ENCODE measurements at places on chromosomes 6 and 20. TPM values are rescaled to one million over a fixed set of nuclear protein-coding genes. Genes with fewer than 3 reads are reported as not detected.
A peak's percentile ranks its signal among the peaks of the same experiment; 100 is the strongest.

The OR2H2 gene
- total RNA-seq = not detected

The ESR1 gene
- not detected for total RNA-seq

The PI16 gene
- total RNA-seq = 2.5 TPM

DNA sequence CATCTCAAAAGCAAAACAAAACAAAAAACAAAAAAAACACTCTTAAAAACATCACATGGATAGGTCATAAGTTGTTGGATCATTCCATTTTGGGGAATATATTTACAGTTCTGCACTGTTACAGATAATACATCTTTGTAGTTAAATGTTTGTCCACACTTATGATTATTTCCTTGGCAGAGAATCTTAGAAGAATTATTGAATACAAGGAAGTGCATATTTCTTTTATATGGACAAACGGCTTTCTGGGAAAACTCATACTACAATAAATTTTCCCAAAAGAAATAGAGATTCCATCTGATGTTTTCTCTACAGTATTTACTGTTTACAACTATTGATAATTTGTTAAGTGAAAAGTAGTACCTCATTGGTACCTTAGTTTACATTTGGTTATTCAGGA is 33.8 kb downstream of the GMPR start:
- no peak overlapping the region for H3K27ac ChIP-seq
- H3K4me3 ChIP-seq = no peak overlapping the region
- peaks cover 3% of the 10 kb centered on the region for H3K4me1 ChIP-seq
- H3K36me3 ChIP-seq = no peaks in the 10 kb centered on the region

- peak overlapping the region; percentile 78 for H3K27ac ChIP-seq
- H3K27me3 ChIP-seq = no peaks in the 10 kb centered on the region
- no peak overlapping the region for H3K4me3 ChIP-seq
Observed at GRCh38 chr6:31717499-31718222, 2.5 kb downstream of the LY6G6D start.

- peak overlapping the region; percentile 73 for H3K27ac ChIP-seq
- no peaks in the 10 kb centered on the region for H3K27me3 ChIP-seq
- H3K4me1 ChIP-seq = no peaks in the 10 kb centered on the region
- no peak overlapping the region for H3K4me3 ChIP-seq
Observed at GRCh38 chr6:138662471-138662870, 111.1 kb upstream of the CCDC28A start.

Measured in esophagus squamous epithelium (tissue), 5 donors.